ENCODE measurements at places on chromosomes 12 and 14. TPM values are rescaled to one million over a fixed set of nuclear protein-coding genes. Genes with fewer than 3 reads are reported as not detected.

DNA sequence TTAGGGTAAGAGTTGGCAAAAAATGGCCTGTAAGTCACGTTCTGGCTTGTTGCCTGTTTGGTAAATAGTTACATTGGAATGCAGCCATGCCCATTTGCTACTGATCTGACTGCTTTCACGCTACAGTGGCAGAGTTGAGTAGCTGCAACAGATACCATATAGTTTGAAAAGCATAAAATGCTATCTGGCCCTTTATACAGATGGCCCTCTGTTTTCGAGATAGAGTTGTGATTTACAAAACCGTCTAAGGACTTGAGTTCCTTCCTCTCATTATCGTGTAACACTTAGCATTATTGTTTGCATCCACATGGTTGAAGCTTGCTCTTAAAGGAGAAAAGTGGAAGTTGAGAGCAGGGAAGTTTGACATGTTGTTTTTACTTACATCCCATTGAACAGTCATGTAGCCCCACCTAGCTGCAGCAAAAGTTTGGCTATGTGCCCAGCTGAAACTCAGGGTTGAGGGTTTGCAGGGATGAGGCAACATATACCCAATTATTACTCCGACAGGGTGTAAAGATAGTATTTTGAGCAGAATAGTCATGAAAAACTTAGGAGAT, 11.3 kb upstream of the SCFD1 start:
- no peak for DNase-seq

GRCh38 chr12:46499226-46499625, 126.7 kb upstream of the SLC38A2 start:
- DNase-seq = no peak

GRCh38 chr14:94373708-94374107, 14.7 kb downstream of the SERPINA1 start:
- DNase-seq = no peak

DNA sequence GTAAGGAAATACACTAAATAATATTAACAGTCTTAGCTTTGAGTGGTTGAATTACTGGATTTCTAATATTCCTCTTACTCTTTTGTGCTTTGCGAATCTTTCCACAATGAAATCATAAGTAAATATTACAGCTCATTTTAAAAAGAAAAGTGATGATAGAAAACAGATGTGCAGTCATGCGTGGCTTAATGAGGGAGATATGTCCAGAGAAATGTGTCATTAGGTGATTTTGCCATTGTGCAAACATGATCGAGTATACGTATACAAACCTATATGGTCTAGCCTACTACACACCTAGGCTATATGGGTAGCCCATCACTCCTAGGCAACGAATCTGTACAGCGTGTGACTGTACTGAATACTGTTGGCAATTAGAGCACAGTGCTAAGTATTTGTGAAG, 59.3 kb downstream of the SLC15A5 start:
- no peak for DNase-seq

DNA sequence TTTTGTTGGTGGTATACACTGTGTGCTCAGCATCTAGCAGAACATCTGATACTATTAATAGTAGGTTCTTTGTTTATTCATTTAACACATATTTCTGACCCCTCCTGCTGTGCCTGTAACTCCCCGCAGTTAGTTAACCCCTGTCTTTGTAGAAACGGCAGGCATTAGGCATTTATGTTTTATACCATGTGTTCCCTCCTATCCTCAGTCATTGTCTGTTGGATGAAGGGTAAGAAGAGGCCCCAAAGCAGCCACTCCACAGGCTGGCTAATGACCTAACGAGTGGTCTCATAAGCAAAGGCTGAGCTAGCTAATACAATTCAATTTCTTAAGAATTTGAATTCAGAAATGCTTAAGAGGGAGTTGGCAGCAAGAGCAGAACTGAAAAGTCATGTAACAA, 170.8 kb downstream of the TMX1 start:
- no peak for DNase-seq

- no peak for DNase-seq
Measured at GRCh38 chr14:62156052-62156451, 393.8 kb downstream of the SNAPC1 start.

DNA sequence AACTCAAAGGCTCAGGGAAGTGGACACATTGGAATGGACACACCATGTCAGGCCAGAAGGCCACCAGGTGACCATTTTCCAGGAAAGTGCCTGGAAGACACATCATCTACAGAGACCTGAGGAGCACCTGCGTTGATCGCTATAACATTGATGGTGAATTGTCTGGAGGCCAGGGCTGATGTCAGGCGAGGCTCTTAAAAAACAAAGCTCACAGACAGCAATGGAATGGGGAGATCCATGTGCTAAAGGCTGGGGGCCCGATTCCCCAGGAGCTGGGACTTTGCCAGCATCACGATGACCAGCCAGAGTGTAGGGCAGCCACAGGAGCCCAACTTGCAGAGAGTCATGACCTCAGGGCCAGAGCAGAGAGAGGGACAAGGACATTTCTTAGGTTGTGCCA, 30.3 kb downstream of the DIO3 start:
- DNase-seq = no peak

DNA sequence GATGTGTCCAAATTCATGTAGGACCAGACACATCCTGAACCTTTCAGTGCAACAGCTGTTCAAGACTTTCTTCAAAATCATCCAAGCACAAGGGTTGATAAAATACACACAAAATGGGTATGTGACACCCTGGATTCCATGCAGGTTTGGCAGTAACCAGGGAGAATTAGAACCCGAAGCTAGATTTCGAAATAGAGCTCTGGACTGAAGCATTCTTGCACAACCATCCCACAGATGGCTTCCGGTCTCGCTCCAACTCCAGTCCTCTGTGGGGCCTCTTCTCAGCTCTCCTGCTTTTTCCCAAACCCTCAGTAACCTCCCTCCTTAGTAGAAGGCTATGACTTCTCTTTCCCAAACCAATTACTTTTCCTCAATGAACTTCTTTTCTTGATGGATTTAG, 171.3 kb downstream of the TTC7B start:
- DNase-seq = no peak

Gene FAM181A
- total RNA-seq = not detected
